ENCODE measurements at places on chromosomes 3 and 15.

- no peak for DNase-seq
These were observed 31.5 kb upstream of the MINDY4B start for GRCh38 chr3:150936693-150937092.

DNA sequence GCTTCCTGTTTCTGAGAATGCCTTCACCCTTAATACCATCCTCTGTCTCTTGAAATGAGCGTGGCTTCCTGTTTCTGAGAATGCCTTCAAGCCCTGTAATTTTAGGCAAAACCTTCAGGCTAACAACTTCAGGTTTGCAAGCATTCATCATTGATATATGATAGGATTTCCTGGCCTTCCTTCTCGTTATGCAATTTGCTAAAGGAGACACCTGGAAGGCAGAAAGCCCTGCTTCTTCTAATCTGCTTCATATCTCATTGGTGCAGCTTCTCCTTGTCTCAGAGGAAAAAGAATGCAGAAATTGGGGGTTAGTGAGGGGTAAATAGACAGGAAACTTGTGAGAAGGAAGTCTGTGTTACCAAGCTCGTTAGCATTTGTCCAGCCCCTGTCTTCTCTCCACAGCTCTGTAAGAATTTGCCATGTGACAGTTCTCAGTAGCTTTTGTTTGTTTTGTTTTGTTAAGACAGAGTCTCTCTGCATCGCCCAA lies 7.3 kb downstream of the ARL6IP5 start:
- peak; percentile 9 for DNase-seq

DNA sequence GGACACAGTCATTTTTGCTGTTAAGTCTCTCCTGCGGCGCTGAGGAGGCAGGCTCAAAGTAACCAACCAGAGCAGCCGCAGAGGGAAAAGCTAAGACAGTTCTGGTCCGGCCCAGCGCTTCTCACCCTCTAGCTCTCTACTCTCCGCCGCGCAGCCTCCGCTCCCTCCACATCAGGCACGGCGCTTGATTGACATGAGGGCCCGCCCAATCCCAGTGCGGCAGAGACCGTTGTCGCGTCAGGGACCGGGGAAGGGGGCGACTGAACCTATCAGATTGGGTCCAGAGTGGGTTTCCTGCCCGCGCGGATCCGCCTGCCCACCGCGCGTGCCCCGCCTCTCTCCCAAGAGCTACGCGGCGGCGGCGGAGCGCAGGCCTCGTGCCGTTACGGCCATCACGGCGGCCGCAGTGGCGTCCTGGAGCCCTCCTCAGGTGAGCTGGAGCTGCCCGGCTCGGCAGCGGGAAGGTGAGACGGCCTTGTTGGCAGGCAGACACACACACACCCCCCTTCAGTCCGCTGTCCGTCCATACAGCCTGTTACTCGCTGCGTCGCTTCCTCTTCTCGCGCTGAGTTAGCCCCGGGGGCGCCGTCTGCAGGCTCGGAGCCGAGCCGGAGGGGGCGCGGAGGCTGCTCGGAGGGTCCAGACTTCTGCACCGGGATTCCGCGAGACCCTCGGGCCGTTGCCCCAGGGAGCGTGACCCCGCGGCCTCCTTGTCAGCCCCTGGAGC lies at the start of gene NCK1:
Gene NCK1, plus strand, starts transcription at position 319 of the 727 bp plus-strand sequence. CDS start 65,794 bp downstream, outside the sequence.
- peak; percentile 97 for DNase-seq

DNA sequence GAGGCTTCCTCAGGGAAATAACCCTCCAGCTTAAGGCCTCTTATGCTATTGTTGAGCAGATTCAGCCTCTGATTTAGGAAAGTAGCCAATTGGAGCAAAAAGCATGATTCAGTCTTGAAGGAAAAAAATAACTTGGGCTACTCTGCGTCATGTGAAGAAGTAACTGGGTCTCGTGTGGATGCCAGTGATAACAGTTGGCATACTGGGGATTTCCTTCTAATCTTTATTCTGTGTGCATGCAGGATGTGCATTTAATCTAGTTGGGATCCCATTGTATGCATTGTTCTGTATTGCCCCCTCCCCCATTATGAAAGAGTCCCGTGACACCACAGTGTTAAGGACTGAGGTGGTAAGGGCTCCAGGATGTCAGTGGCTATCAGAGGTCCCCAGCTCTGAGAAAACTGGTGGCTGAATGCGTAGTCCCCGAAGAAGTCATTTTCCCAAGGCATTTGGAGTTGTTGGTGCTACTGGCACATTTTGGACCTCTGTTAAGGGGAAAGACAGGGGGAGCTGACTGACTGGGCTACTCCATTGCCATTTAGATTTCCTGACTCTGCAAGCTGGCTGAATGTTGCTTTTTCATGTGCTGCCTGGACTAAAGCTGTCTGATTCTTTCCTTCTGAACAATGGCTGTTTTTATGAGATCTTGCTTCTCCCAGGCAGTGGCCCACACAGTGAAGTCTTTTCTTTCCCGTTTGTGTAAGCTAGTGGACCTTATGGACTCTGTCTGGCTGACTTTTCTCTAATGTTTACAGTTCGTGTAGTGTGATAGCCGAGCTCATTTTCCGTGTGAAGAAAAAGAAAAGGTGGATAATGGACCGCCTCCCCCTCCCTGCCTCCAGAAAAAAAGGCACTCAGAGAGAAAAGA lies 38.4 kb upstream of the TRAK1 start:
- no peak for DNase-seq

DNA sequence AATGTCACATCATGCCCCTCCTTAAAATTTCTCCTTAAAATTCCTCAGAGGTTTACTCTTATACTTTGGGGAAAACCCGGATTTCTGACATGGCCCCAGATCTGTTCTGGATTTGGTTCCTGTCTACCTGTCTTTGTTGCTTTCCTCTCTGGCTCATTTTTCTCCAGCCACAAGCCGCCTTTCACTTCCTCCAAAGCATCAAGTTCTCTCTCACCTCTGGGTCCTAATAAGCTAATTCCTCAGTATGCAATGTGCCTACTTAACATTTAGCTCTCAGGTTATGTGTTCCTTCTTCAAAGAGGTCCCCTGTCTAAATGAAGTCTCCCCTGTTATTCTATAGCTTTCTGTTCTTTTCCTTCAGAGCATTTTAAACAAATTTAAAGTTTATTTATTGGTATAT lies 16.1 kb downstream of the HMG20A start:
- no peak for DNase-seq

GRCh38 chr15:56608993-56609392 lies 124.3 kb downstream of the ZNF280D start:
- no peak for DNase-seq

DNA sequence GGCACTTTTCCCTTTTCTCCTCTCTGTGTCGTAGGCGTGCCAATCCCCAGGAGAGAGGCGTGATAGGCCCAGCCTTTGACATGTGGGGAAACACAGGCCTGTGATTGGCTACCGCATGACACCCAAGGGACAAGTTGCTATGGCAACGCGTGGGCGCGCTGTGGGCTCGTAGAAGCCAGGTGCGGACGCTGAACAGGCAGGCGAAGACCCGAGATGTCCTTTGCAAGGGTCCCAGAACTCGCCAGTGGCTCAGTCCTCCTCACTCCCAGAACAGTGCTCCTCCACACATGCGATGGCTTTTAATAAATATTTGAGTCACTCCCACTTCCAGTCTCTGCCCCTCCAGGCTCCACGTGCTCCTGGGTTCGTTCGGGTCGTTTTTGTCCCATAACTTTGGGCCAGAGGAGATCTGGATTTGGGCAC lies 4.2 kb downstream of the SLC51B start:
- peak; percentile 91 for DNase-seq

DNA sequence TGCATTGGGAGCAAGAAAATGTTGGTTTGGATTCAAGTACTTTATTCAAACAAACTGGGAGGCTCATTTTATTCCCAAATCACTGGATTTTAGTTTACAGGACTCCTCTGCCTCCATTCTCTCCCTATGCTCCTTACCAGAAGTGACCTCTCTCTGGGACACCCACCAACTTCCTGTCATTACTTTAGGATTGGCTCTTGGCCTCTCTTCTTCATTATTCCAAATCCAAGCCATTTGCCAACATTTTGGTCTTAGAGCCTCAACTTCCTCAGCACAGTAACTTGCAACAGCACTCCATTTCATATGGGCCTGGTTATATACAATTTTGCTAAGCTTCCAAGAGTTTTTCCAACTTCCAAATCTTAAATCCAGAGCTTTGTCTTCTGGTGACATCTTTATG lies 432.1 kb downstream of the NR2F2 start:
- no peak for DNase-seq

GRCh38 chr3:185342459-185343174 lies 20.3 kb upstream of the MAP3K13 start:
- DNase-seq, result peak; percentile 20

GRCh38 chr3:31288641-31289100 lies 244.1 kb upstream of the STT3B start:
- no peak for DNase-seq

DNA sequence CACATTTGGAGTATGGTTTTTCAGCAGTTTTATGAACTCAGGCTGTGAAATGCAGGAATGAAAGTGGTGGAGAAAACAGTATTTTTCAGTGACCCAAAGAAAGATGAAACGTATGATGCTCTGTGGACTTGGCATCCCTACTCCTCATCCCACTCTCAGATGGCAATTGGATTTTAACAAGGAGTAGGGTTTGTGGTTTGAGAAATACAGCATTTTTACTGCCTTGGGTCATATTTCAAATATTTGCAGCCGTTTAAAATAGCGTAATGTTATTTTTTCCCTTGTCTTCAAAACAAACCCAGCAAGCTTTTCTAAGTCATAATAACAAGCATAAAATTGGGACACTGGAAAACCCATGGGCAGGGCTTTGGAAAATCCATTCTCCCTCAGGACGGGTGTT lies 117.2 kb upstream of the LRIG1 start:
- no peak for DNase-seq

DNA sequence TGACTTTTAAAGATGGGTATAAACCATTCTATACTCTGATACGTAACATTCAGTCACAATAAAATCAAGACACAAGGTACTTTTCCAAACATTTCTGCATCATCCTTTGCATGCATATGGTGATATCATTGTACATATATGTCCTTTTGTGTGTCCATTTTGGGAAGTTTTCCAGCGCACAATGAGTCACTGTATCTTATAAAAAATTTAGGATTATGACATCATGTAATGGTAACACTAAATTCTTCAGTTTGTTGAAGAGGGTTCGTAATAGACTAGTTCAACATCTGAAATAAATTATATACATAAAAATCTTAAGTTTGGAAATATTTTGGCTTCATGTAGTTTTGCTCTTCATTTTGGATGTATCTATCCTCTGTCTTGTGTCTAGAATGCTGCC lies 480.9 kb downstream of the ROBO1 start:
- no peak for DNase-seq

- peak; percentile 33 for DNase-seq
These were observed 1.2 kb downstream of the TBL1XR1 start for GRCh38 chr3:177196008-177196455.

DNA sequence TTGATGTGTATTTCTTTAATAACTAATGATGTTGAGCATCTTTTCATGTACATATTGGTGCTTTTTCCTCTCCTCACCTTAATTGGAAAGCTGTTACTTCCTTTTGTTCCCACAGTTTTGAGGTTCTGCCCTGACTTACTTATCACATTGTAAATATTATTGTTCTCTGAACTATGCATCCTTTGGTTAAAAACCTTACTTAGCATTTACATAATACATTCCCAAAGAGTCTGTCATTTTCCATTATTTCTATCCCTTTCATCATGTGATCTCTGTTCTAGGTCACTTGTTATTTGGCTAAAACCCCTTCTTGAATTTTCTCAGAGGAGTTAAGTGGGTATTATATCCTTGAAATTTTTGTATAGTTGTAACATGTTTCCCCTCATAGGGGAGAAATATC lies 33.0 kb downstream of the SLC12A6 start:
- no peak for DNase-seq

- peak; percentile 22 for DNase-seq
These were observed 481 bp upstream of the CRYBG3 start for GRCh38 chr3:97821287-97821773.

DNA sequence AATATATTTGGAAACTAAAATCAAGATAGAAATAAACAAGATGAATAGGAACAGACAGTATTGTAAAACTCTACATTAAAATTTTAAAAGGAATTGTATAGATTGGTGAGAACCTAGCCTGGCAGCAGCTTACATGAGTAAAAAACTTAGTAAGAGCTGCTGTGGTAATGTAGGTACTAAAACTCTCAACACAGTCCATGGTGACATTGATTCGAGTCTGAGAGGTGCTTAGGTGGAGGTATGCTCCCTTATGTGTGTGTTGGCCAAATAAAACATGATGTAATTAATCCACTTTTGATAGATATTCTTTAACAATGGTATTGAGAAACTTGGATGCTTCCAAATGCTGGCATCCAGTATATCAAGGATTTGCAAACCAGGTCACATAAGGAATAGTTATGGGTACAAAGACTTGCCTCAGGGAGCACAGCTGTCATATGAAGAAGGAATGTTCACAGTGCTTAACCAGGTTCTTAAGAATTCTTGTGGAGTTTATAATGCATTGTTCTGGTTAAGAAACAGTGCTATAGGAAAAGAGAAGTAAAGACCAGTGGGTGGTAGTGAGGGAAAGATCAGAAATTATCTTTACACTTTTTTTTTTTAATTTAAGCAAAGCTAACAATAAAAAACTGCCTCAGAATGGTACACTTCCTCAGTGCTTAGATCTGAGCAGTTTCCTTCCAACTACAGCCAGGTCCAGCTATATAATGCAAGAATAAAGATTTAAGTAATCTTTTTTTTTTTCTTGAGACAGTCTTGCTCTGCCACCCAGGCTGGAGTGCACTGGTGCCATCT lies 24.6 kb upstream of the IL20RB start:
- no peak for DNase-seq

All from CD4-positive, alpha-beta T cell treated with Interferon gamma for 1 hour (primary cell).